Urinary bladder (tissue), 4 donors: ENCODE measurements at places on chromosomes 11 and 22. TPM values are rescaled to one million over a fixed set of nuclear protein-coding genes. Genes with fewer than 3 reads are reported as not detected.

Gene OR5AL1
- total RNA-seq = not detected

GRCh38 chr11:107830915-107831540 is 27.6 kb downstream of the SLC35F2 start:
- no peak for DNase-seq

DNA sequence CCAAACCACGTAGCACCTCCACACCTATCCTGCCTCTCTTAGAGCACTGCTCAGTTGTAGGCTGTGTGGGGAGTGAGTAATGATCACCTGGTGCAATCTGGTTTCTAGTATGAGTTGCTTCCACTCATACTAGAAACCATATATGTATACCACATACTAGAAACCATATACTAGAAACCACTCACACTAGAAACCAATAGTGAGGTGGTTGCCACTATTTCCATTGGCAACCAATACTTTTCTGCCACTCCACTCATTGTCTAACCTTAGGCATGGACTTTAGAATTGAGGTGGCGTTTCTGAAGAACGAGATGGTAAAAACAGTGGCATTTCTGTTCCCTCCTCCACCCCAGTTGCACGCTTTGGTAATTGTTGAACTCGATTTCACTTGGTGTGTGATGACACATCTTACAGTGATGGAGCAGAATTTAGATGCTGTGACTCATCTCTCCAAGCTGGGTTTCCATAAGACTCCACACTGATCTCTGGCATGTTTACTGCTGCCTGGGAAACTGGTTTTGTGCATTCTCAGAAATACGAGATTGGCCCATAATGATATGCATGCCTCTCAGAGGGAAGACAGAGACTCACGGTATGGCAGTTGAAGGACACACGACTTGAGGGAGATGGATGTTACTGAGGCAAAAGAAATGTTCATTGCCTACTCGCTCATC is 82.9 kb downstream of the KIRREL3 start:
- no peak for DNase-seq

Gene TUBA8
- total RNA-seq = 1.5 TPM

Gene KIF18A
- total RNA-seq = 17.8 TPM

DNA sequence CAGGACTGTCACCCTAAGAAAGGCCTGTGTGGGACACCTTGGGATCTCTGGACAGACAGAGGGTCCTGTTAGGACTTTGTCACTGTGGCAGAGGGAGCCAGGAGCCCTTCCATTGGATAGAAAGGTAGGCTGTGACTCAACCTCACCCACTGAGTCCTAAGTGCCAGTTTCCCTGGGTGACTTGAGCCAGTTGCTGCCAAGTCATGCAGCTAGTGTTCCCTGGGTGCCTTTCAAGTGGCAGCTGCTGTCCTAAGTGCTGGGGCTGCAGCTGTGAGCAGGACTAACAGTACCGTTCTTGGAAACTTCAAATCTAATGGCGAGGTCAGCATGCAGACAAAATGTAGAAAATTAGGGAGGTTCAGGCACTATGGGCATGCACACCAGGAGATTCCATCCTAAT is 393.7 kb downstream of the TMEM135 start:
- DNase-seq = no peak

DNA sequence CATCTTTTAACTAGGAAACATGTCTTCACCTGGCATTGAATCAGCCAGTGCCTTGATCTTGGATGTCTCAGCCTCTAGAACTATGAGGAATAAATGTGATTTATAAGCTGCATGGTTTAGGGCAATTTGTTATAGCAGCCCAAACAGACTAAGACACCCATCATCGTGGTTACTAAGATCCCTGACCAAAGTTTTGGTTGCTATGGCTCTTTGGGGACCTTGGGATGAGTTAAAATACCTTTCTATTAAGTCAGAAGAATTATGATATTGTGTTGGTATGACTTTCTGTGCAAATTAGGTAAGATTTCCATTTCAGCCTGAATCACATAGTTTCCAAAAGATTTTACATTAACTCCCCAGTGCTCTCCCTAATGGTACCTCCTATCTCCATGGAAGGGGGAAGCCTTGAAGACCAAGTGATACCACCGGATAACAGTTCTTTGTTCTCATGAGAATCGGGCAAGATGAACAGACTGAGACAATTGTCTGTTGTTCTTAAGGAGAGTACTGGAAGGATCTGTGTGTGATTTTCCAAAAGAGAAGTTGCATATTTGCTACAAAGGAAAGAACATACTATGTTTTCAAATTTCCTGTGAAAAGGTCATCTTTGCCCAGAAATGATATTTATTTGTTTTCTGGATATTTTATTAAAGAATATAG is 60.4 kb upstream of the UBASH3B start:
- no peak for DNase-seq
